Lower lobe of right lung (tissue), 2 donors: ENCODE measurements at places on chromosomes 2 and 18. TPM values are rescaled to one million over a fixed set of nuclear protein-coding genes. Genes with fewer than 3 reads are reported as not detected.

RAB11FIP5 gene
- 20.6 TPM for total RNA-seq

HOXD12 gene
- total RNA-seq, result not detected

FRZB gene
- 2.9 TPM for total RNA-seq

C1QL2 gene
- not detected for total RNA-seq

- H3K4me3 ChIP-seq, result no peak overlapping the region
- DNase-seq, result no peak
- peaks cover 7% of the 10 kb centered on the region for H3K27me3 ChIP-seq
- no peak overlapping the region for H3K27ac ChIP-seq
- H3K36me3 ChIP-seq, result no peaks in the 10 kb centered on the region
These were observed 102.3 kb upstream of the ODC1 start for GRCh38 chr2:10550206-10551001.
